HCT116 (cell line): ENCODE measurements at places on chromosomes 4 and X. TPM values are rescaled to one million over a fixed set of nuclear protein-coding genes. Genes with fewer than 3 reads are reported as not detected.

DNA sequence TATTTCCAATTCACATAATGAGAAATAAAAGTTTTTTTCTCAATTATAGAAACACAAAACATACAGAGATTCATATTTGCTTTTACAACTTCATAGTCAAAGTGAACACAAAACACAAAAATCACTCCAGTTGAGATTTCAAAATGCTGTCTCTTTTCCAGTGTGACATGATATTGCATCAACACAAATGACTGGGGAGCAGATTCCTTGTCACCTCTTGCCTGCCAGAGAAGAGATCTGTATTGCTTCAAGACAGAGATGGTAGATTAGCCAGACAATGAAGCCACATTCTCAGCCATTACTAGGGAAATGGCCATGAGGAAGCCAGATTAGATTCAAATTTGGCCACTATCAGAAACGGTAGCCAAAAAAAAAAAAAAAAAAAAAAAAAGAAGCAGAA, 2313.1 kb upstream of the AGA start:
- H3K4me3 ChIP-seq, result no peak overlapping the region
- no peak for DNase-seq
- no peaks in the 10 kb centered on the region for H3K36me3 ChIP-seq
- H3K27ac ChIP-seq, result no peak overlapping the region

DNA sequence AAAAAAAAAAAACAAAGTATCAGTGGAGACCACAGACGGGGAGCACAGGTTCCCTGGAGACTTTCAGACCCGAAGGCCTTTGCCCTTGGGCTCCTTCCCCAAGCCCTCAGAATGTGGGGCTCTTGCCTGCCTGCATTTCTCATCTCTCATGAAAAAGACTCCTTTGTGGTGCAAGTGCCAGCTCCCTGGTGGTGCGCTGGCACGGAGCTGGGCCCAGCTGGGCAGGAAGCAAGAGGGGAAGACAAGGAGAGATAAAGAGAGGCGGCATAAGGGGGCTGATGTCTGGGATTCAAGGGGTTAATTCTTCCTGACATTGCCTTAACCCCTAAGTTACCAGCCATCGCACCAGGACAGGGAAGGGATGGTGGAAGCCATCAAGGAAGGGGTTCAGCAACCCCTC, 21.8 kb downstream of the NLGN3 start:
- H3K4me1 ChIP-seq, result no peaks in the 10 kb centered on the region
- no peak overlapping the region for H3K4me3 ChIP-seq
- no peak for DNase-seq
- H3K27ac ChIP-seq, result no peak overlapping the region
- no peaks in the 10 kb centered on the region for H3K27me3 ChIP-seq

DNA sequence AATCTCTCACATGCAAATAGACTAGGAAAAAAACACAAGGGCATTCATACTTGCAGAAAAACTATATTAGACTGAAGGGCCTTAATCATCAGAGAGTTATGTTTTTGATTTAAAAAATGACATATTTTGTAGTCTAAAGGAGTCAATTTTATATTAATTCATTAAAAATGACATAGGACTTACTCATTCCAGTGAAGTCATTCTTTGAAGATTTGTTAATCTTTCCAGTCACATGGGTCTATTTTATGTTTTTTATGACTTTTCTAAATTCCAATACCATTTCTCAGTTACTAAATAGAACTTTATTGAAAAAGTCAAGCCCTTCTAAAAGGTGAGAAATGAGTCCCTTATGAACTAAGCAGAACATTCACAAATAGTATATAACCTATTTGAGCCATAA, 743.8 kb upstream of the INTU start:
- no peak overlapping the region for H3K27ac ChIP-seq
- no peak overlapping the region for H3K4me3 ChIP-seq
- no peaks in the 10 kb centered on the region for H3K36me3 ChIP-seq
- 0 out of 2 replicates have a peak, but pooled peaks cover 5% of the 10 kb centered on the region for H3K4me1 ChIP-seq
- no peaks in the 10 kb centered on the region for H3K27me3 ChIP-seq
- DNase-seq, result no peak

GRCh38 chr4:80101071-80101791, 28.2 kb upstream of the ANTXR2 start:
- no peak for DNase-seq
- H3K27ac ChIP-seq, result no peak overlapping the region

- H3K27me3 ChIP-seq, result no peaks in the 10 kb centered on the region
- no peak overlapping the region for H3K27ac ChIP-seq
- no peaks in the 10 kb centered on the region for H3K36me3 ChIP-seq
- H3K4me3 ChIP-seq, result no peak overlapping the region
- peaks cover 9% of the 10 kb centered on the region for H3K4me1 ChIP-seq
- DNase-seq, result no peak
Measured at GRCh38 chr4:86184901-86185285, 175.0 kb downstream of the MAPK10 start.

DNA sequence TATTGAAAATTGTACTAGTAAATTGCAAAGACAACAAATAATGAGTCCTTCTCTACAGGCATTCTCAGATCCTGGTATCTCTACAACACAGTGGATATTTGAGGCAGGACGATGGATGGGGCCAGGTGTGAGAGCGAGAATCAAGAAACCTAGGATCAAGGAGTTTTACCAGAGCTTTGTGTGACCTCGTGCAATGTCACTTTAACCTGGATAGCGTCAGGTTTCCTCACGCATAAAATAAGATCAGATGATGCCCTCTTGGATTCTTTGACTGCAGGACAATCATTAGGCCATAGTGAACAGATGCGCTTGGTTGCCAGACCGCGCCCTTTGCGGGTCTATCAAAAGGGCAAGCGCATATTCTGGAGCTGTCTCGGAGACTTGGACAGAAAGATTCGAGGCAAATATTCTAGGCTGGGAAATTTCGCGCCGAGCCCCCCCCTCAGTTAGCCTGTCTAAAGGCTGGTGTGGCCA, 66.6 kb downstream of the FBXO8 start:
- no peak overlapping the region for H3K27ac ChIP-seq
- no peaks in the 10 kb centered on the region for H3K36me3 ChIP-seq
- H3K4me3 ChIP-seq, result no peak overlapping the region
- H3K4me1 ChIP-seq, result no peaks in the 10 kb centered on the region

DNA sequence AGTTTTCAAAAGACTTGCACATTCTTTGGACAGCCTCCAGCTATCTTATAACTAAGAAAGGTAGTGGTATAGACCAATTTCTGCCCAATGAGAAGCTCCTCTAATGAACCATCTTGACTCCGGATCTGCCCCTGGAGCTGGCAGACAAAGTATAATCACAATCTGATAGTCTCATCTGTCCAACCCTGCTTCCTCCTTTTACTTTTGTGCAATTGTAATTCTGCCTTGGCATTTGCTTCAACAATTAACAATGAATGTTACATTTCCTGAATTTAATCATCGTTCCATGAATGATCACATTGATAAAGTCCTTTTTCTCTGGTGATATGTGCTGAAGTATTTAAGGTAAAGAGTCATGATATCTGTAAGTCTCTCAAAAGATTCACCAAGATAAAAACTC, 27.8 kb downstream of the FRYL start:
- no peaks in the 10 kb centered on the region for H3K27me3 ChIP-seq
- no peak overlapping the region for H3K4me3 ChIP-seq
- H3K27ac ChIP-seq, result no peak overlapping the region
- no peak for DNase-seq

DNA sequence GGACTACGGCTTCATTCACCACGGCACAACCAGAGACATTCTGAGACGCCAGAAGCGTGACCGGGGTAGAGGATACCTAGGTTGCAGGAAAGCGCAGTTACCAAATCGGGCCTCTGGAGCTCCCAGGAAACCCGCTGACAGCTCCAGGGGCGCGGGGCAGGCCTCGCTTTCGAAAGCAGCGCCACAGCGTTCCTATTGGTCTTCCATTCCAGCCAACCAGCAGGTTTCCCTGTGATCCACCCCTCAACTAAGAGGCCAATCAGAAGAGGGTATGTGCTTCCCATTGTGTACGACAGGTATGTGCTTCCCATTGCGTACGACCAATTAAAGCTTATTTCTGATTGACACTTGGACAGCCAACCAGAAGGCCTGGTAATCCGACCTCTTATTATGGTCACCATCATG, 14.9 kb downstream of the SNX12 start:
- no peaks in the 10 kb centered on the region for H3K36me3 ChIP-seq
- no peaks in the 10 kb centered on the region for H3K27me3 ChIP-seq
- no peak overlapping the region for H3K4me3 ChIP-seq
- no peak overlapping the region for H3K27ac ChIP-seq

DNA sequence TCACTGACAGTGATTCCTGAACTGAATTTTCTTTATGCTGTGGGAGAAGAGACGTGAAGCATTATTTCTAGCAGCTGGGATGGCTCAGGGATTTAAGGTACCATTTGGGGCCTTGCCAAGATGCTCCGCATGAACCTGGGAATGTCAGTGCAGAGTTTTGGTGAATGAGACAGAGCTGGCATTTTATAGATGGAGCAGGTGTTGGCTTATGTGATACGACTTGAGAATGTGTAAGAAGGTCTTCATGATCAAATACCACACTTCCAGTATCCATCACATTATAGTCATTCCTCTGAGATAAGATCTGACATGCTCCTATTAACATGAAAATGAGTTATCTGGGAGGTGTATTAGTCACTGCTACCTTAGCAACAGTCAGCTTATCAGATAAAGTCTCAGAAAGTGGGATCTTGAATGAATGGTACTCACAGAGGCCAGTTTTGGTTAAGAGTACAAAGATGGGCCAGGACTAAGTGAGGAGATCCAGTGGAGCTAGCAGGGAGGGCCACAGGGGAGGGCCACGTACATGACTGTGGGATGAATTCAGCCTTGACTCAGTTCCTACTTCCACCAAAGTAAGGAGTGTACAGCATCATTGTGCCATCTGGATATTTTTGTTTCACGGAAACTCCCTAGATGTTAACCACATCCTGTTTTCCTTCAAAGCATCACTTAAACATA, 116.7 kb downstream of the SPCS3 start:
- no peak overlapping the region for H3K4me3 ChIP-seq
- no peaks in the 10 kb centered on the region for H3K36me3 ChIP-seq
- H3K27me3 ChIP-seq, result no peaks in the 10 kb centered on the region
- no peak overlapping the region for H3K27ac ChIP-seq
- no peak for DNase-seq

DNA sequence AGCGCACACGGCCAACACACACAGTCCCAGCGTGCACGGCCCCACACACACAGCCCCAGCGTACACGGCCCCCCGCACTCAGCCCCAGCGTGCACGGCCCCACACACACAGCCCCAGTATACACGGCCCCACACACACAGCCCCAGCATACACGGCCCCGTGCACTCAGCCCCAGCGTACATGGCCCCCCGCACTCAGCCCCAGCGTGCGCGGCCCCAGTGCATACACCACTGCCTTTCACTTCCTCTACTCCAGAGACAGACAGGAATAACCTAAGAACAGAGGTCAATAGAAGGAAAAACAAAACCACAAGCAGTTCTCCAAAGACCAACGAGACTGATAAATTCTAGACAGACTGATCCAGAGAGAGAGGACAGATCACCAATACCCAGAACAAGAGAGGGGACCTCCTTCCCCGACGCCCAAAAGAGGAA, 17.1 kb downstream of the GAK start:
- no peak overlapping the region for H3K27ac ChIP-seq
- no peak overlapping the region for H3K4me3 ChIP-seq
- no peaks in the 10 kb centered on the region for H3K27me3 ChIP-seq
- H3K4me1 ChIP-seq, result no peaks in the 10 kb centered on the region
- no peaks in the 10 kb centered on the region; the same call in none of the 2 replicates for H3K36me3 ChIP-seq

- H3K27me3 ChIP-seq, result no peaks in the 10 kb centered on the region
- H3K4me1 ChIP-seq, result peaks cover 8% of the 10 kb centered on the region; the same call in 1 of the 2 replicates
- no peak for DNase-seq
- H3K4me3 ChIP-seq, result peak overlapping the region; percentile 80
Measured at GRCh38 chrX:119871245-119871598, 311 bp downstream of the RNF113A start.

DNA sequence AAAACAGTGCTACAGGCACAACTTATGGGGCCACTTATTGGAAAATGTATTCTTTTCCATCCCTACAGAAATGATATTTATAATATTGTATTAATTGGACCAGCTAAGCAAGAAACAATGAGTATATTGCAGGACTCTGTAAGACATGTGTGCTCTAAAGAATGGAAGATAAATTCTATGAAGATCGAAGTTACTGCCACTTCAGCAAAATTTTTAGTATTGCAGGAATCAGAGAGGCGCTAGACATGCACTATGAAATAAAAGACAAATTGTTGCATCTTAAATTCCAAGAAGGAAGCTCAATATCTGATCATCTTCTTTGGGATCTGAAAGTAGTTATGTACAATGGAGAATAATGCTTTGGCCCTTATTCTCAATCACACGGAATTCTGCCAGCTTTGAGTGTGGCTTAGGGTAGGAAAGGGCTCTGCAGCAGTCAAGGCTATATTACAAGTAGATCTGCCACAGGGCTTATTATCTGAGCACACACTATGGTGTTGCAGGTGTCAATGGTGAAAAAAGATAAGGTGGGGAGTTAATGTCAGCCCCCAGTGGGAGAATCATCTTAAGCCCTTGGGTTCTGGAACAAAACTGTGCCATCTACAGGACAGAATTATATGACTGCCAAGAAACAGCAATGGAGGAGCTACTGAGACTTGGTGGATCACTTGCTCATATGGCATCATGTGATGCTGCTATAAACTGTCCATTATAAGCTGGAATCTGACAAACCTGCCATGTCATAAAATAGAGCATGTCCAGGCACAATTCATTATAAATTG, 334.0 kb upstream of the NDST3 start:
- no peak overlapping the region for H3K27ac ChIP-seq
- no peaks in the 10 kb centered on the region for H3K4me1 ChIP-seq
- no peak overlapping the region for H3K4me3 ChIP-seq
- DNase-seq, result peak; percentile 12
- H3K36me3 ChIP-seq, result no peaks in the 10 kb centered on the region
- no peaks in the 10 kb centered on the region for H3K27me3 ChIP-seq

DNA sequence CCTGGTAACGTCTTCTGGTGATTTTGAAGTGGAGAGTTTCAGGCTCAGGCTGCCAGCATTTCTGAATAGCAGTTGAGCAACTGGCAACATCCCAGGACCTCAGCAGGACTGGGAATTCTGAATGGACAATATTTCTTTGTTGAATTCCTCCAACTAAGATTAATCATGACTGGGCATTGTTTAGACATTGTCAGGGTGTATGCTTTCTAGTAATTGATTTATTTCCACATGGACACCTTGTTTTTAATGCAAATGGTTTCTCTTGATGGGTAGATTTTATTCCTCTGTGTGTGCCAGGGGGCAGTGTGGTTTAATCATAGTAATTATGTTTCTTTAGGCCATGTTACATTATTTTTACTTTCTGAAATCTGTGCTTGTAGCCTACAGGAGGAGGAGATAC, 1004.7 kb upstream of the LCORL start:
- H3K27me3 ChIP-seq, result no peaks in the 10 kb centered on the region
- H3K27ac ChIP-seq, result no peak overlapping the region
- no peaks in the 10 kb centered on the region for H3K36me3 ChIP-seq
- no peaks in the 10 kb centered on the region for H3K4me1 ChIP-seq

Gene DDX60
- 6.5 TPM for total RNA-seq

Gene C4orf36
- total RNA-seq, result 1.8 TPM

Gene PDLIM5
- total RNA-seq, result 130 TPM

Gene NR3C2
- total RNA-seq, result 2.7 TPM

Gene MGARP
- 0.22 TPM for total RNA-seq

Gene MTMR8
- 1.1 TPM for total RNA-seq

Gene CT45A3
- total RNA-seq, result 0.30 TPM

Gene NAT8L
- 9.2 TPM for total RNA-seq

Gene USP51
- not detected for total RNA-seq

Gene PROM1
- 17.7 TPM for total RNA-seq

Gene SMIM14
- total RNA-seq, result 21.6 TPM
